PC-9 (cell line): ENCODE measurements at places on chromosomes 6 and 20.

GRCh38 chr20:19070026-19070425, 142.4 kb upstream of the SLC24A3 start:
- DNase-seq: no peak
- no peaks in the 10 kb centered on the region for H3K36me3 ChIP-seq
- H3K4me1 ChIP-seq: peaks cover 6% of the 10 kb centered on the region
- no peak overlapping the region for H3K27ac ChIP-seq
- H3K27me3 ChIP-seq: no peaks in the 10 kb centered on the region

GRCh38 chr6:111597291-111598086, 8.2 kb downstream of the TRAF3IP2 start:
- no peak overlapping the region for H3K27ac ChIP-seq
- no peak overlapping the region for H3K4me3 ChIP-seq
- peaks cover 38% of the 10 kb centered on the region for H3K4me1 ChIP-seq
- DNase-seq: no peak
- H3K27me3 ChIP-seq: no peaks in the 10 kb centered on the region

- no peak overlapping the region for H3K4me3 ChIP-seq
- H3K4me1 ChIP-seq: peaks cover 47% of the 10 kb centered on the region
- no peak for DNase-seq
Measured at GRCh38 chr6:110881546-110882273, 7.1 kb downstream of the AMD1 start.

DNA sequence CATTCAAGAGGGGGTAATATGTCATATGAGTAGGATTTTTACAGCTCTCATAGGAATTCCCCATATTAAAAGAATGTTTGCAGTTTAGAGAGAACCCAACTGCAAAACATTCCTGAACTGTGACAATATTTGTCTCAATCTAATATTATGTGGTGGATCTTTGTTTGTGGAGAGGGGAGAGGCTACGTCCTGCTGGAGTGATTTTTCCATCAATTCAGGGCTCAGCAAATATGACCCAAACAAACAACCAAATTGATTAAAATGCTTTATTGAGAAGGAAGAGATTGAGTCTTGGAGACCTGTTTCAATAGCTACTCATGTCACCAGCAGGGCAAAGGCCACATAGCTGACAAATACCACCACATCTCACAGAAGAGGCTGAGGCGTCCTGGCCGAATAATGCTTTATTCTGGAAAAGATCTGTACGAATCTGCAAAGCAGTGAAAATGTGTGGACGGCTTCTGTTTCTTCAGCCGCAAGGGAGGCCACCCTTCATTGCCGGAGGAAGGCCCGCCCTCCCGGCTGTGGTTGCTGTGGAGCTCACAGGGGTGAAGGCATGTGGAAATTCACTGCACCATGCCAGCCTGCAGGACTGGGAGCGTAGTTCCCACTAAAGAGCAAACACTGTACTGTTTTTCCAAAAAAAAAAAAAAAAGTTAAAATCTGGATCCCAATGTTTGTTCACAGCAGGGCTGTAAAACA, 89.7 kb upstream of the QKI start:
- DNase-seq: peak; percentile 3
- H3K4me1 ChIP-seq: peaks cover 33% of the 10 kb centered on the region
- peak overlapping the region; percentile 60 for H3K27ac ChIP-seq
- H3K27me3 ChIP-seq: no peaks in the 10 kb centered on the region

DNA sequence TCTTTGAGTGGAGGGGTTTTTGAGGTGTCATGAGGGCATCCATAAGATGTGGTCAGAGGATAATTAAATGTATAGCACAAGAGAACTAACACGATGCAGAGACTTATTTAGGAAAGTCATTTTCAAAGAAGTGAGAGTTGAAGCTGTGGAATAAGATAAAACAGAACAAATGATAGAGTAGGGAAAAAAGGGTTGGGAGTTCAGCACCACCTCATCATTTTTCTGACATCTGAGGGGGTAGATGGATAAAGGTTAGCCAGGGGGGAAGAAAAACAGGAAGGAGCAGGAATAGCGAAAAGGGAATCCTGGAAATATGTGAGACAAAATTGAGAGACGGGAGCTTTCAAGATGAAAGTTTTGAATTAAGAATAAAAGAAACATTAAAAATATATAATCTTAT, 434.2 kb downstream of the NKAIN2 start:
- no peak overlapping the region for H3K27ac ChIP-seq
- no peaks in the 10 kb centered on the region for H3K36me3 ChIP-seq
- DNase-seq: no peak
- no peak overlapping the region for H3K4me3 ChIP-seq

DNA sequence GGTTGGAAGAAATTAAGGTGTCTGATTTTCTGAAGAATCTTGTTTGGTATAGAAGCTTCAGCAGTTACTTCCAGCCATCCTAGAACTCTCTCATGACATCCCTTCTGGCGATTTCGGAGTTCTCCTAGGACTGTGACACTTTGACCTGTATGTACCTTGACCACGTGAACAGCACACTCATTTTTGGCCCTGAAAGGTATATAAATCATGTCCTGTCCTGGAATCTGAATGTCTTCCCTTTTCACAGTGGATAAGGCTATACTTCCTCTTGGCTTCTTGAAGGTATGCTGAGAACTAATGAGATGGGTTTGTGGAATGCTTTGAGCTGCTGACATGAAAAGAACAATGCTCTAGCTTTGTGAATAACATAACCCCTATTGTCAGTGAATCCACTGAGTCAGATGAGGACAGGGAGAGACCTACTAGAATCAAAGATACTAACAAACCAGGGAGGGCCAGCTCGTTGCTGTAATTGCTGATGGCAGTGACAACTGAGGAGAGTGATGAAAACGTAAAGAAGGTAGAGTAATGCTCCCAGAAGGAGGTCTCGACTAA, 6.0 kb upstream of the ZDHHC14 start:
- H3K4me3 ChIP-seq: no peak overlapping the region
- no peaks in the 10 kb centered on the region for H3K36me3 ChIP-seq
- H3K27me3 ChIP-seq: no peaks in the 10 kb centered on the region
- no peak overlapping the region for H3K27ac ChIP-seq

DNA sequence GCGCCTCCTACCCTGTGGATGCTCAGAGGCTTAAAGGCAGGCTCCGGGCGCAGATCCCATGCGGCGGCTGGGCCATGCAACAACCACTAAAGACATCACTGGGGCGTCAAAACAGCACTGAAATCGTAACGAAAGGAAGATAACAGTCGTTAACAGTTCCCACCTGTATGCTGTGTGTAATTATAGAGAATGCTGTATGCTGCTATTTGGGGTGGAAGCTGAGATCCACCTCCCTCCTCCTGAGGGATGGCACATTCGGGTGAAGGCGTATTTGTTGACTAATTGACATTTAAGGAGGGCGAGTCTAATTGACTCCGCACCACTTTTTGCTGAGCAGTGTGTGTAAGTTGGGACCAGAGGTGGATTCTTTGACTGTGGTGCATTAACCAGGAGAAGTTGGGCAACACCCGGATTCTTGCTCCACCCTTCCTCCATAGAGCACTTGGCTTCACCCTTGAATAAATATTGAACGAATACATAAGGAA, 687 bp downstream of the SLC35A1 start:
- H3K36me3 ChIP-seq: no peaks in the 10 kb centered on the region
- DNase-seq: peak; percentile 8
- no peaks in the 10 kb centered on the region for H3K27me3 ChIP-seq
- peak overlapping the region; percentile 86 for H3K4me3 ChIP-seq
- peaks cover 8% of the 10 kb centered on the region for H3K4me1 ChIP-seq

DNA sequence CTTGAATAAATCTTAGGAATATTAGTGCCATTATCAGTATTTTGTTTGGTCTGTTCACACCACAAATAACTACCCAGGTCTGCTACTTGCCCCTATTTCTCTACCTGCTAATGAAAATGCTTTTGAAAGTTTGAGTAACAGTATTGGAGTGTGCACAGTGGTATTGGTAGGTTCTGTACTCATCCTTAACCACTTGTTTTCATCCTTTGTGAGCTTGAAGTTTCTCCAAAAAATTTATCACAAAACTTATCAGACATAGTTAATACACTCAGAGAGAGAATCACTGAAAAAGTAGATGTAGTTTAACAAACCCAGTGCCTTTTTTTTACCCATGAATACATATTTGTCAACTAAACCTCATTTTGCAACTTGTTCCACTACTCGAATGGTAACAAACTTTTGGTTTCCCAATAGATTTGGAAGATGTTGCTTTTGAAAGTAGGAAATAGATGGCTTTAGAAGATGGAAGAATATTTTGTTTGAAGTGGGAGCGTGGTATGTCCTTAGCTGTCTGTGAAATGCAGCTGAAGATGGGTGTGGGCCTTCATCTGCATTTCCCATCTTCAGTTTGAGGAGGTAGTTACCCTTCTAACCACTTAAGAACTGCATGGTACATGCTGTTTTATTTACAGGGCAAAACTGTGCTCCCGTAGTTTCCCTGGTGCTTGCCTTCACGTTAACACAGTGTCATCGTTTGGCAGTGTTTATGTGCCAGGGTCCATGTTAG, 9.0 kb downstream of the PTPN1 start:
- H3K27me3 ChIP-seq: no peaks in the 10 kb centered on the region
- no peak overlapping the region for H3K4me3 ChIP-seq
- no peak overlapping the region for H3K27ac ChIP-seq
- H3K4me1 ChIP-seq: peaks cover 16% of the 10 kb centered on the region
- no peaks in the 10 kb centered on the region; the same call in 1 of the 2 replicates for H3K36me3 ChIP-seq

DNA sequence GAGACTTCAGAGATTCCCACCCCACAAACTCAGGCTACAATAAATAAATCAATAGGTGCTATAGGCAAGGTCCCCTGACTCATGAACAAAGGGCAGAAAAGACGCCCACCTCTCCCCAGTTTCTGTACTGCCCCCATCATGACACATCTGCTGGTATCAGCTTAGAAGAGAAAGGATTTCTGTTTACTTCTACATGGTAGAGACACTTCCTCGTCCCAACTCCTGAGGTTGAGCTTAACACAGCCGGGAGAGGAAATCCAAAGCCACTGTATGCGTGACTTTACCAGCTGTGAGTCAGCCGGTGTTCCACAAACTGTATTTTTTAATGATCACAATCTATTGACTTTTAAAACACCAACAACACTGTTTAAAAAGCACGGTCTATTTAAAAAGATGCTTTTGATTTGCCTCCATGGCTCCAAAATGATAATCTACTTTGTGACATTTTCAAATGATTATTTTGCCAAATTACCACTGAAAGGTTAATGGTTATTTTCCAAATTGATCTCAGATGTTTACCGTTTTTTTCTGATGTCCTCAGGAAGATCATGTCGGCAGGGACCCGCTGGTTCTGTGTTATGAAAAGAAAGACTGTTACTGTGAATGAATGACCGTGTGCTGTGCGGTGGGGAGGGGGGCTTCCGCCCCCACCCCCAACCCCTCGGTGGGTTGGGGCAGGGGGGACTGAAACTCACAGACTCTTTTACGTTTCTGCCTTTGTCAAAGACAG, 72.5 kb downstream of the ATP9A start:
- no peaks in the 10 kb centered on the region for H3K36me3 ChIP-seq
- H3K4me3 ChIP-seq: no peak overlapping the region
- peaks cover 23% of the 10 kb centered on the region for H3K4me1 ChIP-seq
- H3K27me3 ChIP-seq: no peaks in the 10 kb centered on the region

- no peak overlapping the region for H3K4me3 ChIP-seq
- H3K4me1 ChIP-seq: peaks cover 12% of the 10 kb centered on the region
- no peaks in the 10 kb centered on the region for H3K27me3 ChIP-seq
- H3K36me3 ChIP-seq: no peaks in the 10 kb centered on the region
Measured at GRCh38 chr6:78593898-78594667, 273.3 kb upstream of the IRAK1BP1 start.

DNA sequence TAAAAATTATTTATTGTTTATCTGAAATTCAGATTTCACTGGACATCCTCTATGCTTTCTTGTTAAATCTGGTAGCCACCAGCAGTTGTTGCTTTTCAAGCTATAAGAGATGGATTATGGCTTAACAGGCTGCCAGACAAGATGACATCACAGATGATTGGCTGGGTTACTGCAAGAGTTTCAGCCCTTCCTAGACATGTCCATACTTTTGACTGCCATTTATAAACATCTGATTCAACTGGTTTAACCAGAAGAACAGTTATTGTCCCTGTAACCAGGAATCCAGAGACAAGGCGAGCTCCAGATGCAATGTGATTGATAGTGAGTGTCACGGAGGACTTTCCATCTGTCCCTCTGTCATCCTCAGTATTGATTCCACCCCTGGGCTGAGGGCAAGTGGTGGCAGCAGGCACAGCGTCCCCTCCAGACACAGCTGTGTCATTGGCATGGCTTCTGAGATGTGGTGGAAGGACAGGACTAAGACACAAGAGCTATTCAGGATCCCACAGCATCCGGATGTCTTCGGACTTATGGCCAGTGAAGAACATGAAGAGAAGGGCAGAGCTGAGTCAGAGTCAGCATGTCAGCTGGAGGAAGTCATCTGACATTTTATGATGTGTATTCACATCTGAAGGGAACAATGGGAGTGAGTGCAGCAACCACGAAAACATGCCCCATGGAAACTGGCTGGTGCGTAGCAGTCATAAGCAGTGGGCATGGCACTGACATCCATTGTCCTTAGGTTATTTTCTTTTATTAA, 284.5 kb upstream of the CDYL start:
- H3K4me1 ChIP-seq: 0 out of 2 replicates have a peak, but pooled peaks cover 7% of the 10 kb centered on the region
- no peaks in the 10 kb centered on the region for H3K36me3 ChIP-seq
- peak; percentile 48 for DNase-seq
- H3K27me3 ChIP-seq: no peaks in the 10 kb centered on the region

GRCh38 chr20:38143646-38144554, 21.2 kb downstream of the TGM2 start:
- peaks cover 56% of the 10 kb centered on the region for H3K4me1 ChIP-seq
- H3K27me3 ChIP-seq: no peaks in the 10 kb centered on the region
- H3K36me3 ChIP-seq: peaks cover 79% of the 10 kb centered on the region
- H3K4me3 ChIP-seq: no peak overlapping the region; the same call in 1 of the 2 replicates
- peak; percentile 89 for DNase-seq

- peaks cover 47% of the 10 kb centered on the region for H3K27me3 ChIP-seq
- no peak overlapping the region for H3K4me3 ChIP-seq
- DNase-seq: no peak
- H3K27ac ChIP-seq: no peak overlapping the region
- no peaks in the 10 kb centered on the region for H3K36me3 ChIP-seq
- no peaks in the 10 kb centered on the region for H3K4me1 ChIP-seq
Measured at GRCh38 chr6:40160826-40161225, 226.6 kb upstream of the MOCS1 start.

DNA sequence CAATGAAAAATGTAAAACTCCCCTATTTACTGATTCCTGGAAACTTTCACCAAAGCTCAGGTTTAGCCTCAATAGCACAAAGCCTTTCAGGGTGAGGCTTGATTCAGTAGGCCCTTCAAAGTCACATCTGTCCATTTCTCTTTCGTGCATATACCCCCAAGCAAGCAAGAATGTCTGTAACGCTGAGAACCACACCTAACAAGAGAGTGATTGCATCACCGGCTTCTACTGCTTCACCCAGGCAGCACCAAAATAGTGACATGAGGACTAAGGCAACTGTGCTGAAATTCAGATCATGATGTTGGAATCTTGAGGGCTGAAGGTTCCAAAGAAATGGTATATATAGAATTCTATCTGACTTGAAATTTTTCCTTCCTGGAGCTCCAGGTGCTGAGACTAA, 26.1 kb downstream of the CGA start:
- no peaks in the 10 kb centered on the region for H3K36me3 ChIP-seq
- no peak for DNase-seq
- no peaks in the 10 kb centered on the region for H3K4me1 ChIP-seq
- H3K27me3 ChIP-seq: no peaks in the 10 kb centered on the region
- no peak overlapping the region for H3K27ac ChIP-seq

DNA sequence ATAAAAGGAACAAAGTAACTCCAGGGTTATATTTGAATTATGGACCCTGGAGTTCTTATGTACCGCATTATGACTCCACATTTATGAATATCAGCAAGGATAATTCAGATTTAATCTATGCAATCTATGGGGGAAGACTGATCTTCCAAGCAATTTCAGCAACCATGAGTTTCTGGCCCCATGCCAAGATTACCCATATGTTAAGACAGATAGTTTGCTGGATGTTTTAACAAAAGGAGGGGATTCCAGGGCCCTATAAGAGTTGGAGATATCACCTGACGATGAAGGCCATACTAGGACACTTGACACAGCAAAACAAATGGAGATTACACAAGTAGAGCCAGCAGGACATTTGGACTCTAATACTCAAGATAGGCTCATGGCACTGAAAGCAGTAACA, 45.9 kb upstream of the PLN start:
- no peaks in the 10 kb centered on the region for H3K27me3 ChIP-seq
- H3K4me3 ChIP-seq: no peak overlapping the region
- no peaks in the 10 kb centered on the region; the same call in 1 of the 2 replicates for H3K36me3 ChIP-seq
